Stimulated activated CD8-positive, alpha-beta memory T cell treated with anti-CD3 and anti-CD28 coated beads, Interleukin-7, amount 100 ng/mL, for 1 hour (primary cell): ENCODE measurements at places on chromosomes 7 and 10.

GRCh38 chr7:139603896-139604295 lies 80.4 kb downstream of the CLEC2L start:
- DNase-seq: no peak

- no peak for DNase-seq
Observed at GRCh38 chr7:85719981-85720953, 533.4 kb upstream of the SEMA3D start.

- no peak for DNase-seq
Observed at GRCh38 chr10:78078539-78079330, 45.1 kb downstream of the RPS24 start.

GRCh38 chr7:119594956-119595355 lies 678.0 kb upstream of the KCND2 start:
- no peak for DNase-seq

- peak; percentile 1 for DNase-seq
Observed at GRCh38 chr7:93442478-93443224, 131.9 kb downstream of the CALCR start.

DNA sequence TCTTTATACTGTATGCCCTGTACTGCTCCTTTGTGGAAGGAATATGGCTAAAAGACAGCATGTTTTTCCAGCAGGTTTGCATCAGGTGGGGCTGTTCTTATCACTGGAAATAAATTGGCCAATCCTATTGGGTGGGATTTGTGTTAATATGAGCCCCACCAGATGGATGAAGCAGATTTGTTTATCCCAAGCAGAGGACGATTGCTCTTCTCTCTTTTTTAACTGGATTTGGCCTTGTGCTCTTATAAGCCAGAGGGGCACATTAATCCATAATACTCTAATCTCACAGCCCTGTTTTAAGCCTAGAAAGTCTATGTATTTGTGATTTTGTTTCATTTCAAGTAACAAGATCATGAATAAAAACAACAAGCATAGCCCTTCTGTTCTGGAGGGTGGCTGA lies 240.1 kb upstream of the ADARB2 start:
- DNase-seq: no peak

DNA sequence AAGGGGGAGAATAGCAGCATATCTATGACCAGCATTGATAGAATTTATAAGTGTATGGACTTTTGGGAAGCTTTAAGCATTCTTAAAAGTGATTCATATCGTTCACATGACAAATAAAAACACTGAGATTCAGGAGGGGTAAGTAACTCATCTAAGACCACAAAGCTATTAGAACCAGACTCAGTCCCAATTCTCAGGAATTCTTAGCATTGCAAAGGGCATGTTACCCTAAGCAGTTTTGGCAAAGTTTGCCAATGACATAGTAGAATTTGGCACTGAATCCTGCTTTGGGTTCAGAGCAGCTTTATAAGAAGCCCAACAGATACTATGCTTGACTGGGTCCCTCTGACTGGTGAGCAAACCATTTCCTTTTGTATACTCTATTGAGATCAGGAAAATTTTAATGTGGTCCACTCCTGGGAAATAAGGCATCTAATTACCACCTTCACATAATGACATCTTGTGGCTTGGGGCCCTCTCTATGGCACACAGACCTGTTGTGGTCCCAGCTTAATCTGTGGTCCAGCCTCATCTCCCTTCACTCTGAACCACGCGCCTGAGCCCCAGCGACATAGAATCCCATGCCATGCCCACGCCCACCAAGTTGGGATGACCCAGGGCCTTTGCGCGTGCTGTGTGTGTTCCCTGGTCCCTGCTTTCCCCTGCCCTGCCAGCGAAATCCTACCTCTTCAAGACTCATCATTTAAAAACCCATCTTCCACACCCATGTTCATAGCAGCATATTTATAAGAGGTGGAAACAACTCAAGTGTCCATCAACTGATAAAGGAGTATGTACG lies 37.5 kb upstream of the DOCK1 start:
- DNase-seq: no peak

GRCh38 chr7:108307194-108307593 lies 149.0 kb downstream of the NRCAM start:
- DNase-seq: no peak

GRCh38 chr7:112023786-112024185 lies 182.4 kb downstream of the DOCK4 start:
- DNase-seq: no peak

- no peak for DNase-seq
Observed at GRCh38 chr7:129993275-129993674, 40.5 kb upstream of the UBE2H start.

- DNase-seq: no peak
Observed at GRCh38 chr10:100037758-100038315, 28.1 kb upstream of the DNMBP start.

GRCh38 chr7:71132377-71133231 lies 660 bp downstream of the GALNT17 start:
- DNase-seq: no peak

DNA sequence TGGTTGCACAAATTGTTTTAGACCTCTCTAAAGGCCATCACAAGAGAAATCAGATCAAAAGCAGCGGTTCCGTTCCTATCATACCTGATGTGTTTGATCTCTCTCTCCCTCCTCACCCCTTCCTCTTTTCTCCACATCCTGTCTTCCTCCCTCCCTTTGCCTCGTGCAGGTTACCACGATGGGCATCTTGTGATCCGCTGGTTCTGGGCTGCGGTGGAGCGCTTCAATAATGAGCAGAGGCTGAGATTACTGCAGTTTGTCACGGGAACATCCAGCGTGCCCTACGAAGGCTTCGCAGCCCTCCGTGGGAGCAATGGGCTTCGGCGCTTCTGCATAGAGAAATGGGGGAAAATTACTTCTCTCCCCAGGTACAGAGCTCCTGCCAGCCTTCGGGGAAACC lies 28.5 kb upstream of the STK17A start:
- no peak for DNase-seq

- no peak for DNase-seq
Observed at GRCh38 chr7:85232068-85232467, 45.2 kb upstream of the SEMA3D start.

DNA sequence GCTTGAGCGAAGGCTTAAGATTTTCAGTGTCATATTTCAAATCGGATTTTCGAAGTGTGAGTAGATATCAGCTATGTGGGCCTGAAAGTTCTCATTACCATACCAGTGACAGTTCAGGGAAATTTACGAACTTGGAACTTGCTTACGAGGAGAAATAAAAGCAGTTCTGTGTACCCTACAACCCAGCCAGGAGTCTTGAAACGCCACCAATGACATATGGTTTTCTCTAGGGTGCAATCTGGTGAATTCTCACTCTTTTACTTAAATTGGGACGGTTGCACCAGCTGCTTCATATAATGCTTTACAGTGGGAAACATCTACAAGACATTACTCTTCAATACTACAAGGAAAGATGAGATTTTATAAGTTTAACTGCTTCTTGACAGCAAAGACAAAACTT lies 253.6 kb upstream of the FOXK1 start:
- DNase-seq: no peak

DNA sequence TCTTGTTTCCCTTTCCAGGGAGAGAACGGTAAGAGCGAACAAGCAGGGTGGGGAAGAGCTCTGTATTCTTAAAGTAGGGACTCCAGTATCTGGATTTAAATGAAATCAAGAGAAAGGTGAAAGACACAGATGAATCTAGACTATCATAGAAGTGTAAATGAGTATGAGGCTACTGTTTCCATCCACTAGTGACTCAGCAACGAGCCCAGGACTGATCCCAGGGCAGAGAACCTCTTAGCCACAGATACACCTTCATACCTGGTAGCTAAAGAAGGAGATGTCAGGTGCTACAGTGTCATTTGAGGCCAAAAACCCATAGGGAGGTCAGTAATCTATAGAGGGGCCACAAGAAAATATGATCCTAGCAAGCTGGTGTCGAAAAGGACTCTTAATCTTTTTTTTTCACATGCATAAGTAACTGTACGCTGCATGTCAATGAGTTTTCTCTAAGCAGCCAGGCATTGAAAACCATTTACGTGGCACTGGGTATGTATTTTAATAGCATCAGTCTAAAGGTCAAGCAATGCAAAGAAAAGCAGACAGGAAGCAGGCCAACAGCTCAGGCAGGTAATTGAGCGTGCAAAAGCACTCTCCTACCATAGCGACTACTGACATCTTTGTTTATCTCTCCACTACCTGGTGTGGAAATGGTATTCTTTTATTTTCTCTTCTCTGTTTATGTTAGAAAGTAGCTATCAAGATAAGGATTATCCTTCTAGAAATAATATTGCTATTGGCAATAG lies 91.5 kb upstream of the EGR2 start:
- DNase-seq: no peak

DNA sequence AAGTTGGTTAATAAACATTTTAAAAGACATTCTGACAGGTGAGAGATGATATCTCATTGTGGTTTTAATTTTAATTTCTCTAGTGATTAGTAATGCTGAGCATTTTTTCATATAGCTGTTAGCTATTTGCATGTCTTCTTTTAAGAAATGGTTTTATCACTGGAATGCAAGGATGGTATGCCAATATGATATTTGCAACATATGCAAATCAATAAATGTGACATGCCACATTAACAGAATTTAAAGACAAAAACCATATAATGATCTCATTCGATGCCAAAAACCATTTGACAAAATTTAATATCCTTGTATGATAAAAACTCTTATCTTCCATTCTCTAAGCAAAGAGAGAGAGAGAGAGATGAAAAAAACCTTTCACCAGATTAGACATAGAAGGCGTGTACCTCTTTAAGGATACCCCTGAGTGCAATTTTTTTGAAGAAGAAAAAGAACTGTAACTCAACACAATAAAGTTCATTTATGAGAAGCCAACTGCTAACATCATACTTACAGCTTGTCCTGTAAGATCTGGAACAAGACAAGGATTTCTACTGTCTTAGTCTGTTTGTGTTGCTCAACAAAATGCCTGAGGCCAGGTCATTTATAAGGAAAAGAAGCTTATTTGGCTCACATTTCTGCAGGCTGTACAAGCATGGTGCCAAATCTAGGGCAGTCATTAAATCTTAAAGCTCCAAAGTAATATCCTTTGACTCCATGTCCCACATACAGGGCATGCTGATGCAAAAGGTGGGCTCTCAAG lies 39.7 kb upstream of the ZMYND11 start:
- no peak for DNase-seq

DNA sequence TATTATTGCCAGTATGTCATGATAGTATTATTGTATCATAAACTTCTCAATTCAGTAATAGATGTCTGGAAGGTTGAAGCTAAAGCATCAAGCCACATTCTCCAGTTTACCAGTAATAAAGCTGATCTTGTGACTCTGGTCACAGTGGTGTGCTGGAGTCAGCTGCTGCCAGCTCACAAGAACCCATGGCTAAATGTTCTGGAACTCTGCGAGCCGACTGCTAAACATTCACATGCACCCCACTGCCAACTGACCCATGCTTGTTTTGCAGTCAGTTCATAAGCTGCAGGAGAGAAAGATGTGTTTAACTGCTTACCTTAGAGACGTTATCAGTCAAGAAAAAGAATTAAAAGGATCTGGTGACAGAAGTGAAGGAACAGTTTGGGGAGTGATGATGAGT lies 5.9 kb upstream of the DNTT start:
- no peak for DNase-seq

GRCh38 chr7:128389085-128389617 lies 20.6 kb downstream of the IMPDH1 start:
- DNase-seq: no peak

- DNase-seq: no peak
Observed at GRCh38 chr7:1639532-1640175, 30.4 kb upstream of the ELFN1 start.

GRCh38 chr7:31782411-31782991 lies 95.5 kb downstream of the PPP1R17 start:
- no peak for DNase-seq

- DNase-seq: no peak
Observed at GRCh38 chr10:50574305-50574704, 49.5 kb downstream of the SGMS1 start.

- no peak for DNase-seq
Observed at GRCh38 chr7:79079919-79080554, 373.4 kb downstream of the MAGI2 start.

DNA sequence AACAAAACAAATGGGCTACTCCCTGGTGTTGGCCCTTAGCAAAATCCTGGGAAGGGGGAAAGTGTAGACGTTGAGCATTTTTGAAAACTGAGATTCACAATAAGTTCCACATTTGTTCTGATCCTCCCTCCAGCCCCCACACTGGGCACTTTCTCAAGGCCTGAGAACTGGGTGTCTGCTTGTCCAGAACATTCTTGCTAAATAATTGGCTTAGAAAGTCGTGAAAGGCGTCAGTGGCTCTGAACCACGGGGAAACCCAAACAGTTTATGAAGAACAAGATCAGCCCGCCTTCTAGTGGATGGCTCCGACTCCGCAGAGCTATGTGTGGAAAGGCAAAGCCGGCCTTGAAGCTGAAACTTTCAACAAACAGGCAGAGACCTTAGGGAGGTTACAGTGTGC lies 370.1 kb downstream of the PRPF18 start:
- DNase-seq: no peak

- no peak for DNase-seq
Observed at GRCh38 chr7:36736899-36737211, 12.6 kb upstream of the AOAH start.

DNA sequence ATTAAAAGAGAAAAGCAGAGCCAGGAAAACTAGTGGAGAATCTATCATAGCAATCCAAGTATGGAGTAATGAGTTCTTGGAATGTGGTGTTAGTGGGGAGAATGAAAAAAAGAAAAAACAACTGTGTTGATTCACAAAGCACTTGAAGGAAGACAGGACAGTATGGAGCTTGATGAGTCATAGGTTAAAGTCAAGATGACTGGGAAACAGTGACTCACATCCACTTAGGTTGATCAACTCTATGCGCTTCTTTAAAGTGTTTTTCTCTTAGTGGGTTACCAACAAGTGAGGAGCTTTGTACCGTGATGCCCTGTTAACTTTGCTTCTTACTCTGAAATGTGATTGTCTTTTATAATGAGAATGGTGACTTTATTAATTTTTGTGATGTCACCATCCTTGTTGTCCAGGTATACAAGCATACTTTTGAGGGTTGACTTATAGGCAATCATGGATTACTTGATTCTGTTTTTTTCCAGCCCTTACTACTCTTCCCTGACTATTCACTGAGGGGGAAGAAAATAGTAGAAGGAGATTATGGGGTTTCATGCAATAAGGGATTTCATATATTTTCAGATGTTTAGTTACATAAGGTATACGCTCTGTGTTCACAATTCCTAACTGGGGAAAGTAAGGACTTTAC lies 32.1 kb upstream of the MDFIC start:
- no peak for DNase-seq

DNA sequence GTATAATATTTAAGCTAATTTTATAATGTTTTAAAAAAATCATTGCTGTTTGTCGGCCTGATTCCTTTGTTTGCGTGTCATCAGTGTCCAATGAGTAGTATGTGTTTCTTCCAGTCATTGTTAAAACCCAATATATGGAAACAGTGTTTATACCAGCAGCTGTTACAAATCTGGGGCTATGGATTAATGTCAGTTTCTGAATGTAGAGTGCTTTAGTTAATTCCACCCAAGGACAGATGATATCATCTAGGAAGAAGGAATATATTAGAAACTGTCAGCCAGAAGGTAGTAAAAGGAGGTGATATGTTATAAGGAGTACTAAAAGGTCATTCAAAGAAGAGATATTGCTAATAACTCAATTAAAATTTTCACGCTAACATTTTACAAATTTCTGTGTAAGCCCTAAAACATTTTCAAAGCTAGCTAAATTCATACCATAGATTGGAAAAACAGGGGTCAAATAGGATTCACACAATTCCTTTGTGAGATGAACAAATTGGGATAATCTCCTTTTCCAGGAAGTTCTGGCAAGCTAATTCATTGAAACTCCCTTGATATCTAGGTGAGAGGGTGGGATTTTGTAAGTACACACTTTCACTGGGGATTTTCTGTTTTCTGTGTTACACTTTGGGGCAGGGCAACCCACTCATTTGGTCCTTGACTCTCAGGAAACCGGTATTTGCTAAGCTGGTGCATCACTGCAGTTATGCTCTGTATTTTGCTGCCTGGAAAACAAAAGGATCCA lies 448.8 kb downstream of the LRMDA start:
- no peak for DNase-seq
